Neural progenitor cell (in vitro differentiated cells): ENCODE measurements at places on chromosomes 7 and 10. TPM values are rescaled to one million over a fixed set of nuclear protein-coding genes. Genes with fewer than 3 reads are reported as not detected.

The SPDYE2B gene
- total RNA-seq, result not detected in 2 replicates

The SUFU gene
- total RNA-seq, result 11.5 and 14.7 TPM in 2 replicates

The FXYD4 gene
- not detected in 2 replicates for total RNA-seq

The ARL4A gene
- 36.4 and 43.5 TPM in 2 replicates for total RNA-seq

DNA sequence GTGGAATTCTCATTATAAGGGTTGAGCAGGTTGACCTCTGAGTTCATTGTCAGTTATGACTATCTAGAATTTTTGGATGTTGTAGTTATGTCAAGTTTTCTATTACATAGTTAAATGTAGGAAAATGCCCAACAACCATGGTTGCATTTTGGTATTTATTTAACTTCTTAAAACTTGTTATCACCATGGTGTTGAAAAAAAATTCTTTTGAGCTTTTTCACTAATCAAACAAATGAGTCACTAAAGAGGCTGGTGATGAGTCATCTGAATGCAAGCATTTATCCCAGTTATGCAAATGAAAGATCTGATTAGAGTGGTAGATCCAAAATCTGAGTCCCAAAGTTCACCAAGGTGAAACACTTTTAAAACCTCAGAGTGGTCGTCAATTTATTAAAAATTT lies 624.7 kb upstream of the IGFBP3 start:
- H3K27ac ChIP-seq, result no peak overlapping the region
- no peaks in the 10 kb centered on the region for H3K27me3 ChIP-seq
- H3K4me3 ChIP-seq, result no peak overlapping the region
- no peak for DNase-seq
- H3K4me1 ChIP-seq, result no peaks in the 10 kb centered on the region

DNA sequence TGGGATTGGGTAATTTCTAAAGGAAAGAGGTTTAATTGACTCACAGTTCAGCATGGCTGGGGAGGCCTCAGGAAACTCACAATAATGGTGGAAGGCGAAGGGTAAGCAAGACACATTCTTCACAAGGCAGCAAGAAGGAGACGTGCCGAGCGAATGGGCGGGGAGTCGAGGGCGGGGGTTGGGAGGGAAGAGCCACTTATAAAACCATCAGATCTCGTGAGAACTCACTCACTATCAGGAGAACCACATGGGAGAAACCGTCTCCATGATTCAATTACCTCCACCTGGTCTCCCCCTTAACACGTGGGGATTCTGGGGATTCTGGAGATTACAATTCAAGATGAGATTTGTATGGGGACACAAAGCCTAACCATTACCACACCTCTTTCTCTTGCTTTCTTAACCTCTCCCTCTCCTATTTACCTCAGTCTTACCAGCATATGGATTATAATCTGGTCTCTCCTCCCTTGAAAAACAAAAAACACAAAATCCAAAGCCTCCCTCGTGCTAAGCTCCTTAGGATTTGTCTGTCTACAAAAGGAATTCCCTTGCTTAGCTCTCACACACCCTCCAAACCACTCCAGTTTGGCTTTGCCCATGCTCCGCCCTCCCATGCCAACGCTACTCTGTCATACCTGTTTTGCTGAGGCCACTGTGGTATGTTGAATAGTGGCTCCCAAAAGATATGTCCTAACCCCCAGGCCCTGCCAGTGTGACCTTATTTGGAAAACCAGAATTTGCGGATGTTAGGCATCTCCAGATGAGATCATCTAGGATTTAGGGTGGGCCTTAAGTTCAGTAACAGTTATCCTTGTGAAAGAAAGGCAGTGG lies 19.6 kb upstream of the EFCAB10 start:
- H3K36me3 ChIP-seq, result no peaks in the 10 kb centered on the region
- no peak for DNase-seq
- H3K27ac ChIP-seq, result no peak overlapping the region
- H3K27me3 ChIP-seq, result no peaks in the 10 kb centered on the region

DNA sequence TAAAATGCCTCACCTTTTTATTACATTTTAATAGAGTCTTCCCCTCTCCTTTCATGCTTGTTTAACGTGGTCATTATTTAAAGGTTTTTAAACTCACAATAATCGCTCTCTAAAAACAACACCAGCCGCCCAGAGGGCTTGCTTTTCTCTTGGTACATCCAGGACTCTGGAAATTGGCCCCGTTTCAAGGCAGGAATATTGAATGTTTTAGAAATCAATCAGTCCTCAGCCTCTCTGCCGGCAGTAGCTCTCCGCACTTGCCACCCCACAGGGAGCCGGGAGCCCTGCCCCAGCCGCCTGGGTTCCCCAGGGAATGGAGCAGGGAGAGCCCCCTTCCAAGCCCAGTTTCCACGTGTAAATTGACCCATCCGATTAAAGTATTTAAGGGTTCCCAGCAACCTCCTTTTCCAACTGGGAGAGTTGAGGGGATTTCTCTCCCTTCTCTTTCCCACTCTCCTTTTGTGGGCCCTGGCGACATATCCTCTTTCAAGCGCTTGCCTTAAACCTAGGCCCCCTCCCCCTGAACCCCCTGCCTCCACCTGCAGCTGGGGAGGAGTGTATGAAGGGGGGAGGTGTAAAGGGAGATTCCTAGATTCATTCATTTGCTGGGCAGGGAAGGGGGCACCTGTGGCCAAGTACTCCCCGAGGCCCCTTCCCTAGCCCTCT lies 1.9 kb downstream of the FGF8 start:
- H3K27ac ChIP-seq, result no peak overlapping the region
- peaks cover 61% of the 10 kb centered on the region for H3K4me1 ChIP-seq
- peak overlapping the region; percentile 59 for H3K4me3 ChIP-seq
- peaks cover 70% of the 10 kb centered on the region for H3K27me3 ChIP-seq

GRCh38 chr10:58219875-58220274 lies 47.8 kb downstream of the IPMK start:
- H3K4me1 ChIP-seq, result no peaks in the 10 kb centered on the region
- DNase-seq, result no peak
- no peaks in the 10 kb centered on the region for H3K36me3 ChIP-seq
- no peak overlapping the region for H3K4me3 ChIP-seq

DNA sequence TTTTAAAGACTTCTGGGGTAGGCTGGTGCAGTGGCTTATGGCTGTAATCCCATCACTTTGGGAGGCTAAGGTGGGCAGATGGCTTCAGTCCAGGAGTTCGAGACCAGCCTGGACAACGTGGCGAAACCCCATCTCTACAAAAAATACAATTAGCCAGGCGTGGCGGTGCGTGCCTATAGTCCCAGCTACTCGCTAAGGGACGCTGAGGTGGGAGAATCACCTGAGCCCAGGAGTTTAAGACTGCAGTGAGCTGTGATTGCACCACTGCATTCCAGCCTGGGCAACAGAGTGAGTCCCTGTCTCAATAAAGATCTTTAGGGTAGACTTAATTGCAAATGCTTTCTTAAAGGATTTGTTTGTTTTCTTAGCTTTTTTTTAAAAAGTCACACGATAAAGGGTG lies 29.3 kb downstream of the PTPN12 start:
- no peak overlapping the region for H3K4me3 ChIP-seq
- DNase-seq, result no peak
- H3K27me3 ChIP-seq, result no peaks in the 10 kb centered on the region
- no peaks in the 10 kb centered on the region for H3K4me1 ChIP-seq
